Mucosa of descending colon (tissue), 3 donors: ENCODE measurements at places on chromosomes 6 and 20.

DNA sequence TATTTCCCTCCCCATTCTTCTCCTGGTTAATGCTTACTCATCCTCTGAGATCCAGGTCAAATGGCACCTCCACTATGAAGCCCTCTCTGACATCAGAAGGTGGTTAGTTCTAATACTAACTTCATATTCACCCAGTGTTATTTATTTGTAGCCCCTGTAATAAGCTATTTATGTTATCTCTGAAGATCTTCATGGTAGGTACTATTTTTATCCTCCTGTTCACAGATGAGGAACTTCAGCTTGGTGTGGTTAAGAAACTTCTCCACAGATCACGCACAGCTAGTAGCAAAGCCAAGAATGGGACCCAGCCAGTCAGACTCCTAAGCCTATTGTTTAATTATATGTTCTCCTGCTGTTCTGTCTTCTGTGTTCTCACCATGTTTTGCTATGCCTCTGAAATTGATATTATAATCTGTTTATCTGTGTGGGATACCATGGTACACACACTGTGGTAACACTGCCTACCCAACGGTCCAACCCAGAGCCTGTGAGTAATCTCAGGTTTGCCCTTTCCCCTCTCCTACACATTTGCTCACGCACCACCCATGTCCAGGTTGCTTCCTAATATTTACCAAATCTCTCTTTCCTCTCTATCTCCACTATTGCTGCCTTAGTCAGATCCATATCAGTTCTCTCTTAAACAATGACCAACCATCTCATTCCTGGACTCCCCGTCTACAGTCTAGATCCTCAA, 98.4 kb downstream of the IPCEF1 start:
- DNase-seq: no peak

GRCh38 chr6:126720304-126720703, 380.4 kb downstream of the CENPW start:
- DNase-seq: no peak

GRCh38 chr6:167279766-167280446, 11.2 kb upstream of the UNC93A start:
- DNase-seq: no peak

DNA sequence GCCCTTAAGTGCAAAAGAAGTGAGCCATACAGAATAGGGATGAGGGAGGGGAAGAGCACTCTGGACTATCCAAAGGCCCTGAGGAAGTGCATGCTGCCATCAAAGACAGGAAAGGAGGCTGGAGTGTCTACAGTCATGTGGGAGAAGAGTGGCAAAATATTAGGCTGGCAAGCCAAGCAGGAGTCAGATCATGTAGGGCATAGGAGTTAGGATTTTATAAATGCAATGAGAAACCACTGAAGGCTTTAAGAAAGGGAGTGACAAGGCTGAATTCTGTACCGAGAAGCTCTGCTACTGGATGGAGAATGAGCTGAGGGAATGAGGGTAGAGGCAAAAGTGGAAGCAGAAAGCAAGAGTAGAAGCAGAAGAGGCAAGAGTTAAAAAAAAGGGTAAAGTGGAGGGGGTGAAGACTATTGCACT, 2.3 kb downstream of the ZSCAN31 start:
- DNase-seq: no peak

DNA sequence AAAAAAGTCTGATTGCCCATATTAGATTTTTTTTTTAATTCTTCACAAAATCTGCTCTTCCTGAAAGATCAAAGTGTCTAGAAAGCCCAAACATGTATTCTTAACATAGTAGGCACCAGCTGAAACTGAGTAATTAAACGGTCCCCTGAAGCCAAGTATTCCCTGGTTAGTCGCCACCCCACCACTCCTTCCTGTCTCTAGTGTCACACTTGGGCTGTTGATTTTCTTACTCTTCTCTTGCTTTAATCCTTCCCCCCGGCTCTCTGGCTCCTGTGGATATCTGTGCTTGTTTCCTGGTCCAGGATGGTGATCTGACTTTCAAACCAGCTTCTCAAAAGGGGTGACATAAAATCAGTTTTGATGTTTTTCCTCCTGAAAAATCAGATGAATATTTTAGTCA, 162.9 kb downstream of the QKI start:
- DNase-seq: no peak
